ENCODE measurements at places on chromosomes 1 and 21. TPM values are rescaled to one million over a fixed set of nuclear protein-coding genes. Genes with fewer than 3 reads are reported as not detected.
A peak's percentile ranks its signal among the peaks of the same experiment; 100 is the strongest.

PADI2 gene
- total RNA-seq, result 0.14 TPM

- no peak for DNase-seq
These were observed 436 bp upstream of the TTLL7 start for GRCh38 chr1:83999316-83999819.

- no peak for DNase-seq
These were observed 16.4 kb downstream of the CADM3 start for GRCh38 chr1:159187647-159188374.

DNA sequence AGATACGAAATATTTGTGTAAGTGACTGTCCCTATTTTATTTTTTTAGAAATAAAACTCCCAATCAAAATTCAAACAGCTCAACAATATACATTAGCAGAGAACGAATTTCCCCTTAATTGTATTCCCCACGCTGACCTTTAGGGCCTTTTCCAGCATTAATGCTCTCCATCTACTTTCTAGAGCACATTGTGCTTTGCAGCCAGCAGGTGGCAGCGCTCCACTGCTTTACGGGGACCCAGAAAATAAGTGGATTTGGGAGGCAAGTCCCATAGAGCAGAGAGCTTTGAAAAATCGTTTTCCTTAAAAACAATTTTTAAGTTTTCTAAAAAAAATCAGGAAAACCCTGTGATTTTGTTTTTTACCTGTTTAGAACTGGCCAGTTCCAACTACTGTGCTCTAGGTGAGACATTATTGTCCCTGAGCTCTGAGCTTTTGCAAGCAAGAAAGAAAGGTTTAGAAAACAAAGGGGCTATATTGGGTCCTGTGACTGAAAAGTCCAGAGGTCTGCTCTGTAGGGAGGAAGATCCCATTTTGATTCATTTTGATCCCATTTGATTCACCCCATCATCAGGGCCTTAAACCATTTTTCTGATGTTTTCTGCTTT is 144.4 kb upstream of the ZNF644 start:
- peak; percentile 11 for DNase-seq

GRCh38 chr1:228161866-228162265 is 3.7 kb upstream of the IBA57 start:
- no peak for DNase-seq

All from activated T-cell treated with anti-CD3 and anti-CD28 coated beads, Interleukin-2, amount 50 U/mL, for 4 hours (primary cell).